Stimulated activated CD4-positive, alpha-beta T cell treated with anti-CD3 and anti-CD28 coated beads, Interleukin-2, amount 100 ng/mL, for 24 hours (primary cell): ENCODE measurements at places on chromosomes 1 and 21.

- DNase-seq, result no peak
Measured at GRCh38 chr1:150568594-150568966, 10.8 kb downstream of the MCL1 start.

GRCh38 chr1:101431956-101432510, 195.2 kb downstream of the S1PR1 start:
- no peak for DNase-seq

DNA sequence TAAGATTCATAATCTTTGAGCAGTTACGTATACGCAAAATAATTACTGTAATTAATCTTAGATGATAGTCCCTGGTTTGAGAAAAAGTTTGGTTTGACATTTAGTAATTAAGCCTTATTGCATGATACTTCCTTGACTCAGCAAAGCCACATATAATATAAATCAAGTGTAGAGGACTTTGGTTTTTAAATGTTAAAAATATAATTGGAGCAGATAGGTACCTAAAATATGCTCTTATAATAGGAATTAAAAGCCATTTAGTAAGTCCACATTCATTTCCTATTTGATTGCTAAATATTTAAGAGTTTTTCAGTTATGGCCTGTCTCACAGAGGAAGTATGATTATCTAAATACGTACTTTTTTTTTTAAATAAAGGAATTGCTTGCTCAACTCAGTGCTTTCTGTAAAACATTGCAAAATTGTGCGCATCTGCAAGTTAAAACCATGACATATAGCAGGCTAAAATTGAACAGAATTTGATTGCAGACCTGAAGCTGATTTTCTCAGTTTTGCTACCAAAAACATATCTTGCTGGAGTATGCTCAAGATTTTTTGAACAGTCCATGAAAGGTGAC, 20.4 kb downstream of the RPE65 start:
- DNase-seq, result no peak

GRCh38 chr21:38980416-38981313, 174.9 kb downstream of the ETS2 start:
- no peak for DNase-seq

- no peak for DNase-seq
Measured at GRCh38 chr1:150332651-150333290, 11.4 kb downstream of the PRPF3 start.

- no peak for DNase-seq
Measured at GRCh38 chr1:29379443-29380073, 143.2 kb downstream of the PTPRU start.

GRCh38 chr1:83554174-83554573, 444.8 kb downstream of the TTLL7 start:
- DNase-seq, result no peak

DNA sequence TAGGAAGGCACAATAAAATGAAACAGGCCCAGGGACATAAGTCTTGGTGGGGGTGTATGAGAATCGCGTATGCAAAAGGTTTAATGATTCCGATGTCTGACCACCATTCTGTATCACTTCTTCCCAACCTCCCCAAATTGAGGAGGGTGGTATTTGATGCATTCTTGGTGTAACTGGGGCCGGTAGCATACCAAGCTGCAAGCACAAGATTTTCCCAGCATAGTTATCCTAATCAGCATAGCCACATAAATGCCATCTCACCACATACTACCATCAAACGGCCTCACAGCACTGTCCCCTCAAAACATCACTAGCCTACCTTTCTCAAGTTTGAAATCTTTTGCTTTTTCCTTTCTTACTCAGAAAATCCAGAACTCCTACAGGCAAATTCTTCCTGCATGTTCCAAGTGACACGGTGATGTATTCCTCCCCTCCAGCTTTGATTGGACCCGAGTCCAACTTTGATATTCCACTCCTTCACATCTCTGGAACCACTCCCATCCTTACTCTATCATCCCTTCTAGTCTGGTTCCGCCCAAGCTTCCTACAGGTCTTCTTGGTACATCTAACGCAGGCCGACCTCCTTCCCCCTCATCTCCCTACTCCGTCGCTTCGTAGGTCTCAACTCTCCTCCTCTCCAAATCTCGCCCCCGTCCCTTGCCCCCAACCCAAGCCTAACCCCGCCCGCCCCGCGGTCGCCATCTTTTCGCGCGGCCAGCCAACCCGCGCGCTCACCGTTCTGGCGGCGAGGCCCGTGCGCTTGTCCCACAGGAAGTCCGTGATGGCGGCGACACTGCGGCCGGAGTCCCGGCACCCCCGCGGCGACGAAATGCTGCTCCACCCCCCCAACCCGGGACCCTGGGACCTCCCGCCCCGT, 600 bp downstream of the CLK2 start:
- no peak for DNase-seq

DNA sequence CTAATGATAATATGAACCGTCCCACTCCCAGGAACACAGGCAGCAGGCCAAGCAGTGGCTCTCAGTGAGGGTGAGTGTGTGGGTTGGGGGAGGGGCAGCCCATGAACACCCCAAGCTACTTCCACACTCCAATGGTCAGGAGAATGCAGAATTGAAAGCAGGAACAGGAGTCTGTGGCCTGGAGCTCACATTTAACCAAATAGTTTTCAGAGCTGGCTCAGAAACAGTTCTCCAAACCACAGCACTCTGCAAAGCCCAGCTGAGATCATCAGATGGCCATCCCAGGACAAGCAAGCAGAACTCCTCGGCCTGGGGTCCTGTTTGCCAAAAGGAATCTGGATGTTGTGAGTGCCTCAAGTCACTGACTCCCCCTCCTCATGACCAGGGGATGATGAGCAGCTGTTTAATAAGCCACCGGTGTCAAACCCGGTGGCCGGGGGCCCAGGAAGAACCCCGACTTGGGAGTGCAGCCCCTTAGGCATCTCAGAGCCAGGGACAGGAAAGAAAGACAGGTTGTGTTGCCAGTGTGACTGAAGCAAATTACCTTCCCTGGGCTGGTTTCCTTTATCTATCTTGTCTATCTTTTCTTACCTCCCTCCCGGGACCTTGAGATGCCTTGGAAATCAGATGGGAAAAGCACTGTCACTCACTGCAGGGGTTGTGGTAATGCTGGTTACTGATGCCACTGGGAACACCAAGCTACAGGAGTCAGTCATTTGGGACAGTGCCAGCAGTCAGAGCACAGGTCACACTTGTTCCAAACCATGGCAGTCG, 20.4 kb downstream of the DEGS1 start:
- DNase-seq, result no peak

DNA sequence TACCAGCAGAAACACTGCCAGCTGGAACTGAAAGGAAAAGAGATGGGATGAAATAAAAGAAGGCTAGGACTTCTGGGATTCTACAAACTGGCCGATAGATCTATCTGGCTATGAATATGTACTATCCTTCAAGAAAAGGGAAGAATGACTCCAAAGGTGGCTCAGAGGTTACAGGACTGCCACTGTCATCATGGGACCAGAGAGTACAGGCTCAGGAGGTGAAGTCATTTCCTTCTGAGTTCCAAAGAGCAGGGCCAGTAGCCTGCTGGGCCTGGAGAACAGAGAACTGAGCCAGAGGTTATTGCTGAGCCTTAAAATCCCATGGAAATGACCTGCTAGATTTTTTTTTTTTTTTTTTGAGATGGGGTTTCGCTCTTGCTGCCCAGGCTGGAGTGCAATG, 27.6 kb downstream of the ZNF496 start:
- no peak for DNase-seq

DNA sequence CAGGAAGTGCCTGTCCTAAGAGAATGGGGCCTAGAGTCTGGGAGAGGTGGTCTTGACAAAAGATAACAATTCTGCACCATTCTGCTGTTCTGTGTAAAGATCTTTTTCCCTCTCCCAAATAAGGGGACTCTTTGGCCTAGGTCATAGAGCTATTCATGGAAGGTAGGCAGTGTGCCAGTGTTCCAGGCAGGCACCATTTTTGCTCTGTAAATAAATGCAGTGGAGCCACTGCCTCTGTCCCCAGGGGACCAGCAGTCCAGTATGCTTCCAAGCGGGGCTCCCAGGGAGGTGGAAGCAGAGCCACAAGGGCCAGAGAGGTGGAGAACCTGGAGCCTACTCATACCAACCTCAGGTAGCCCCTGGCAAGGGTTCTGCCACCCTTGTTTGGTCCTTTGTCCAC, 25.9 kb downstream of the KCNA2 start:
- DNase-seq, result no peak
